ENCODE measurements at places on chromosomes 4 and X.

DNA sequence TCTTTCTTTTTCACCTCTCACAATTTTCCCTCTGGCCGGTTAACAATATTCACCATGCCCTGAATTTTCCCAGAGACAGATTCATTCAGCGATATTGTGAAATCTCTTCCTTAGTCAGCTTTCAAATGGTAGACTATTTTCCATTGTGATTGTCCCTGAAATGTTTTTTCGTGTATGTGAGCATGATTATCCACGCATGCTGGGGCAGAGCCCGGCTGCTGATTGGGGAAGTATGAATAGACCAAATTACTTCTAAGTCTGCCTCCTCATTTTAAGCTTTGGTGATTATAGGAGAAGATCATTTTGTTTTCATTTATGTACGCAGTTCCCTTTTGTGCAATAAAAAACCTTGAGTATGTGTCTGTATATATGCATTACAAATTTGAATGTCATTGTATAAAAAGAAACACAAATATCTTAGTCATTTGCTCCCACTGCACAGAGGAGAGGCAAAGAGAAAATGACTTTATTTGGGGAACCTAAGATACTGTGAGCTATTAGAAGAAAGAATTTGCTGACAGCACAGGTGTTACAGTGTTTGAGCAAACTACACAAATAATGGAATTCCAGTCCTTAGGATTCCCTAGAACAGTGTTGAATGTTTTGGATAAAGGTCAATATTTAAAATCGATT, 11.3 kb downstream of the DTHD1 start:
- no peak for DNase-seq

DNA sequence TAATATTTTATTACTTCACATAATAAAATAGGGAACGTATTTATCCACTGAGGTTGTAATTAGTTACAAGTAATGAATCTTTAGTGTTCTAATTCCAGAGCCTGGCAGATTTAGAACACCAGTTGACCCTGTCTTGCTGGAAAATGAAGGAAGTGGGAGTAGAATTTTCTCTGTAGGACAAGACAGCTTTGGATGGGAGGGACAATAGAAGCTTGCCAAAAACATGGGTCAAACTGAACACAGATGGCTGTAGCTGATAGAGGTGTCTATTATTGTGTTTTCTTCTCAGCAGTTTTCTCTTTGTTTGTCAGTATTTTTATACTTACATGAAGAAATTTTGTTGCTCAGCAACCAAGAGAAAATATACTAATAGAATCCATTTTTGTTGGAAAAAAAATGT, 20.2 kb downstream of the FAT4 start:
- DNase-seq, result no peak

- DNase-seq, result no peak
Observed at GRCh38 chr4:146165840-146166239, 9.7 kb upstream of the LSM6 start.

DNA sequence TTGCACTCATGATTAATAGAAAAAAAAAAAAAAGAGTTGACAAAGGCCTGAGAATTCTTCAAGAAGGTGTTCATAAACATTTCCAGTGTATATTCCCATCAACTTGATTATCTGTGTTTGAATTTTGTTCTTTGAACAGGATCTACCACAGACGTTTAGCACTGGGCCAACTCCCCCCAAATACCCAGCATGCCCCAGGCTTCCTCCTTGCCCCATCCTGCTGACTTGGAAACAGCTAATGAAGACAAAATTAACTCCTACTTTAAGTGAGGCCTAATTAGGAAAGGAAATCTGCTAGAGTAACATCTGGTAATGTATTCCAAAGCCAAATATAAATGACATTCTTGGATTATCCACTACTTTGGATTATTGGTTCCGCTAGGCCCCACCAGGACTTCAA, 52.5 kb downstream of the PPARGC1A start:
- no peak for DNase-seq

DNA sequence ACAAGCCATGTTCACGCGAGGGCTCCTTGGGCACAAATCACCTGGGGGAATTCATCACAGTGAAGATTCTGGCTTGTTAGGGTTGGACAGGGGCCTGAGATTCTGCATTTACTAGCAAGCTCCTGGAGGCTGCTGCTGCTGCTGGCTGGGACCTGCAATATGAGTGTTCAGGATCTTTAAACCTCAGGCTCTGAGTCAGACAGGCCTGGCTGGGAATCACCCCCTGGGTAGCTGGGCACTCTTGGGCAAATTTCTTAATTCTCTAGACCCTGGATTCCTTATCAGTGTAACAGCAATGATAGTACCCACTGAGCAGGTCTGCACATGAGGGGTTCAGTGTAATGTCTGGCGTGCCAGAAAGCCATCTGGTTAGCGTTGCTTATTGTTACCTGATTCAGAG, 101.5 kb downstream of the DHX15 start:
- no peak for DNase-seq

GRCh38 chrX:69073241-69073640, 92.0 kb downstream of the PJA1 start:
- no peak for DNase-seq

GRCh38 chrX:40237731-40238178, 140.0 kb upstream of the BCOR start:
- no peak for DNase-seq

DNA sequence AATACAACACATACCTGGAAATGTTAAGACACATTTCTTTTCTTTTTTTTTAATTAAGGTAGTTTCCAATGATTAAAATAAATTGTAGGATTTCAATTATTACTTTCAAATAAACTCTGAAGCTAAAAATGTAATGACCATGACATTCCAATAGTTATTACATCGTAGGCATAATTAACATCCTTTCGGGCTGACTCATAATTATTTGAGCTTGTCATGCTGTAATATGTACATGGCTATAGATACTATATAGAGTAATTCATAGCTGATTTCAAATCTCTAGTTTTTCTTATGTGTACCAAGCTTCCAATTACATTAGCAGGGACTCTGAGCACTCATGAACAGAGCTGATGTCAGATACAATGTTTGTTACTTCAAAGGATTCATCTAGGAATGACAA, 125.7 kb upstream of the GABRG1 start:
- DNase-seq, result no peak

DNA sequence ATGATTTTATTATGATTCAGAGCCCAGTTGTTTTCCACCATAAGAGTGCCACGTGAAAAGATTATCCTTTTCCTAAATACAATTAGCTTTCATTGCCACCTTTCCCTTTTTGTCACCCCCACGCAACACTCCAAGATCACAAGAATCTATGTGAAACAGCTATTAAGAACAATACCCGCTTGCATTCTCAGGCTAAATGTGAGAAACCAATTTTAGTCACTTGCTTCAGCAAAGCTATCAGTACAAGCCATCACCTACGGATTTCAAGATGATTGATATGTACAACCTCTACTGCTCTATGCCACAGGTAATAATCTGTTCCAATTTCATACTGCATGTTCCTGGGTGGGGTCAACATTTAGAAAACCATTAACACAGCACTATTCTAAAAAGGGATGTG, 2.5 kb downstream of the ATP11C start:
- DNase-seq, result no peak

DNA sequence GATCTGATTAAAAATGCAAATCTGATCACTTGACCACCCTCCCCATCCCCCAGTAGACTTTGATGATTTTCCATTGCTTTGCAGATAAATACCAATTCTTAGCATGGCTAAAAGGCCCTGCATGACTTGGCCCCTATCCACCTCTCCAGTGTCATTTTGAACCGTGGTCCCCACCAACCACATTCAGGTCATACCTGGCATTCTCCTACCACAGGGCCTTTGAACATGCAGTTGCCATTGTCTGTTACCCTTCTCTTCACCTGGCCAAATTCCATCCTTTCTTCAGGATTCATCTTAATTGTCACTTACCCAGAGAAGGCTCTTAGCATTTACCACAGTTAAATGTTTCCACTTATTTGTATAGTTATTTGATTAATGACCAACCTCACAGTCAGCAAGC, 36.9 kb upstream of the RELL1 start:
- no peak for DNase-seq

- DNase-seq, result no peak
Observed at GRCh38 chr4:77045490-77045889, 30.3 kb downstream of the CCNI start.

DNA sequence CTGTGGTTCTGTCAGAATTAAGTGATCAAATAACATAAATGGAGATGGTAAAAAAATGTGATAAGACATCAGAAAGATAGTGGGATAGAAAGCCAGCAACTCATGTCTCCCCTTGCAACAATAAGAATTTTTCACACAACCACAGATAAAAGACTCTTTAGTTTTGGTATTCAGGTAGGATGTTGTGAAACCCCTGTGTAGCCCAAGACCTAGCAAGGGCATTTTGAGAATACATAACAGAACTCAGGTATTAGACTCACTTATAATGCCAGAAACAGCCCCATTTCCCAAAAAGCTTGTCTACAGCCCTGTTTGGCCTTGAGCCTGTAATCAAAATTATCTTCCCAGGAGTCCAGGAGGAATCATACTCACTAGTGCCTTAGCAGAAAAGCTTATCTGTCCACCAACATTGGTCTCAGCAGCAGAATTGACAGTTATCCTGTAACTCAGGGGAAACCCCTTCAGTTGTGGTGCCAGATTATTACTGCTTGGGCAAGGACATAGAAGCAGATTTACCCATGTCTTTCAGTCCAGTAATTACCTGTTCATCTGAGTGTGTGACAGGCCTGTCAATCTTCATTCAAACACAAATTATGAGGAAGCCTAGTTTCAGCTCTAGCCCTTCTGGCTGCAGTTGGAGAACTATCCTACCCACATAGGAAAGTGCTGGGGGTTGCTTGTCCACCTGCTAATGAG, 41.0 kb upstream of the UGT2B17 start:
- DNase-seq, result no peak

- DNase-seq, result no peak
Observed at GRCh38 chr4:46924789-46925529, 15.9 kb upstream of the COX7B2 start.

GRCh38 chrX:51459125-51459524, 37.3 kb downstream of the NUDT11 start:
- DNase-seq, result no peak

DNA sequence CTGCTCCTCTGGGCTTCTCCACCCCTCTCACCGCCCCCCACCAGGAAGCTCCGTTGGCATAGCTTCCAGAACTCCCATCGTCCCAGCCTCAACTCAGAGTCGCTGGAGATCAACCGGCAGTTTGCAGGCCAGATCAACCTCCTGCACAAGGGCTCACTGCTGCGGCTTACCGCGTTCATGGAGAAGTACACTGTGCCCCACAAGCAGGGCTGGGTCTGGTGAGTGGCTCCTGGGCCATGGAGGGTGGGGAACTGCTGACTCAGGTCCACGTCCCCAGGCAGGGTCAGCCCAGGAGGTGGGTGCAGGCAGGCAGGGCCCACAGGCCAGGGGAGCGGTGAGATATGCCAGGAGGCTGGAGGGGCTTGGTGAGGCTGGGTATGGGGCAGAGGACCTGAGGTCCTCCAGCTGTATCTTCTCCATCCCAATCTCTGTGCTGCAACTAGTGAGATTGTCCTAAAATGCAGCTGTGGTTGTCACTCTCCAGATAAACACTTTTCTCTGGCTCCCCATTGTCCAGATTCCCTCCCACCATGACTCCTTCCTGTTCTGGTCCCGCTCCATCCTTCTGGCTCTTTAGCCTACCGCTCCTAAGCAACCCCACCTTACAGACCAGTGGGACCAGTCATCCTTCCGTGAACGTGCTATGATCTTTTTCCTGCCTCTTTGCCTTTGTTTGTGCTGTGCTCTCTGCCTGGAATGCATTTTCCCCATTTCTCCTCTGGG, 71.9 kb downstream of the STARD8 start:
- DNase-seq, result no peak

GRCh38 chr4:185794637-185795036, 17.4 kb downstream of the SORBS2 start:
- no peak for DNase-seq

- no peak for DNase-seq
Observed at GRCh38 chr4:98474408-98474844, 184.0 kb downstream of the TSPAN5 start.

- no peak for DNase-seq
Observed at GRCh38 chr4:108783665-108784463, 21.0 kb upstream of the ETNPPL start.

GRCh38 chrX:120824021-120824420, 51.6 kb downstream of the CT47B1 start:
- no peak for DNase-seq

DNA sequence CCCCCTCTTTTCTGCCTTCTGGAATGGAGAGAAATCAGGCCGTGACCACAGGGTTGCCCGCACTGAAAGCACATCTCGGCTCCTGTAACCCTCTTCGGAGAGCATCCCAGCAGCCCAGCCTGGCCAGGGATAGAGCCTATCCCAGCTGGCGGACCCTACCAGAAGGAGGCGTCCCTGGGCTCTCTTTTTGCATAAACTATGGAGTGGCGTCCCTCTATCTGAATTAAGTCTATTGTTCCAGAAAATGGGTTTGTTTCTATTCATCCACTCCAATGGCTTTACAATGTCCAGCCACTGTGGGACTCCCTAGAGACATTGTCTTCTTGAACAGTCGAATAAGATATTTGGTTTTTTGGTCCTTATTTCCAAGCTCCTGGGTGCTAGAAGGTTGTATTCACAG, 689 bp upstream of the NHSL2 start:
- DNase-seq, result no peak

DNA sequence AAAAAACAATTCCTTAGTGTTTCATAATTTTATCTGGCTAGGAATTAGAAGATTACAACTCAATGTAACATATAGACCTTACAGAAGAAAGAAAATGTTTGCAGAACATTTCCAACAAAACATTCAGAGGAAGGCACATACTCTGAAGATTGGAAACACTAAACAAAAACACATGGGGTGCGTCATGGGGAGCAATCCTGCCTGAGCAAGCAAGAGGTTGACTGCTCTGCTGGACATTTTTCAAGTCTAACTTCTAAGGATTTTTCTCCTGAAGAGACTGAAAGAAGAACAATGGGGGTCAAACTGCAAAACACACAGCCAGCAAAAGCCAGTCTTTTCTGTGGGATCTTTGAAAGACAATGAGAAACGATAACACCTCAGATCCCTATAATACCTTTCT, 182.8 kb downstream of the GUCY2F start:
- DNase-seq, result no peak

DNA sequence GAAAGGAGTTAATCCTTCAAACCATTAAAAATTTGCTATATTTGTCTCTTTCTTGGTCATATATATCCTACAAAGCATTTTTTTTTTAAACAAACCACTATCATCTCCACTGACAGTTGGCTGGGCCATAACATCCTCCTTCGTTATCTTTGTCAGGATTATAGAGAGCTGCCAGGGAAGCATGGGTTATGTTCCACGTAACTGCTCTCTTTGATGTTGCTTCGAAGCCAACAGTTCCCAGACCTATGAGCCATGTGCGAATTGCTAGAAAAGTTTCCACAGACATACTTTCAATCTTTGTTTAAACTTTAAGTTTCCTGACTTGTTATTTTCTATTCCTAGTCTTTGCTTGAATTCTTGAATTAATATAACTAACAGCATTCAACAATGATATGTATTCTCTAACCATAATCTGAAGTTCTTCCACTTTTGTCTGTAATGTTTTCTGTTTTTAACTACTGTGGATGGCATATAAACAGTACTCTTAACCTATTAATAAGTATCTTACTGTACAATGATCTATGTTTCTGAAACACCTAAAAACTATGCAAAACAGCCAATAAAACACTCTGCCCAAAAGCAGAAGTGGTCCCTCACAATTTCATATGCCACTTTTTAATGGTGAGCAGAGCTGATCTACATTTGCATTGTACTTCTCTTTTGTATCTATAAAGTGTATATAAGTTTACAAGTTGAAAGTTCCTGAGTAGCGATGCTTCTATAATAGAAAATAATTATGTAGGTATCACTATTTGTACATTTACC, 37.9 kb downstream of the EREG start:
- DNase-seq, result no peak
